ENCODE measurements at places on chromosomes 6 and 20.

- no peak for DNase-seq
These were observed 42.3 kb downstream of the UNC5CL start for GRCh38 chr6:40996591-40997233.

GRCh38 chr6:39388606-39389483, 66.3 kb upstream of the KCNK16 start:
- no peak for DNase-seq

GRCh38 chr6:137767911-137768690, 99.0 kb upstream of the TNFAIP3 start:
- no peak for DNase-seq

DNA sequence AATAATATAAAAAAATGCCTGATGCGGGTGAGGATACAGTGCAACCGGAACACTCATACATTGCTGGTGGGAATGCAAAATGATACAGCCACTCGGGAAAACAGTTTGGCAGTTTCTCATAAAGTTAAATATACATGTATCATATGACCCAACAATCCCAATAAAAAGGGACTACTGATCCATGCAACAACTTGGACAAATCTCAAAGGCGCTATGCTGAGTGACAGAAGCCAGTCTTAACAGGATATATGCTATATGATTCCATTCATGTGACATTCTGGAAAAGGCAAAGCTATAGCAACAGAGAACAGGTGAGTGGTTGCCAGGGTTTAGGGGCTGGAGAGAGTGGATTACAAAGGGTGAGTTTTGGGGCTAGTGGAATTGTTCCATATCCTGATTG, 170.2 kb upstream of the MLN start:
- DNase-seq, result no peak

DNA sequence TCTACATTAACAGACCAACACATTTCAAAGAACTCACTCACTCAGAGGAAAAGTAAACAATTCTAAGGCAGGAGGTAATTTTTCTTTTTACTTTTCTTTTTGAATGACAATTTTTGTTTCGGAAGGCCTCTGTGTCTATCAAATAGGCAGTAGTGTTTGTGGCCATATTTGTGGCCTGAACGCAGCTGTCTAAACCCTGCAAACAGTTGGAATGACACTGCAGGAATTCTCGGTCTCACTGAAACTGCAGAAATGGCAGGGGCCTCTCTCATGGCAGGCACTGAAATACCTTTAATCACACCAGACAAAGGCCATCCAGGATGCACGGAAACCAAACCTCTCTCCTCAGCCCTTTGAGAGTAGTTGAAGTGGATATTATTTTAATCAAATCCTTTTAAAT, 30.4 kb downstream of the FYN start:
- DNase-seq, result no peak

- DNase-seq, result no peak
These were observed 43.3 kb downstream of the TP53INP2 start for GRCh38 chr20:34747479-34747878.

- DNase-seq, result peak; percentile 30
These were observed 142.8 kb downstream of the DLL1 start for GRCh38 chr6:170147832-170148708.

DNA sequence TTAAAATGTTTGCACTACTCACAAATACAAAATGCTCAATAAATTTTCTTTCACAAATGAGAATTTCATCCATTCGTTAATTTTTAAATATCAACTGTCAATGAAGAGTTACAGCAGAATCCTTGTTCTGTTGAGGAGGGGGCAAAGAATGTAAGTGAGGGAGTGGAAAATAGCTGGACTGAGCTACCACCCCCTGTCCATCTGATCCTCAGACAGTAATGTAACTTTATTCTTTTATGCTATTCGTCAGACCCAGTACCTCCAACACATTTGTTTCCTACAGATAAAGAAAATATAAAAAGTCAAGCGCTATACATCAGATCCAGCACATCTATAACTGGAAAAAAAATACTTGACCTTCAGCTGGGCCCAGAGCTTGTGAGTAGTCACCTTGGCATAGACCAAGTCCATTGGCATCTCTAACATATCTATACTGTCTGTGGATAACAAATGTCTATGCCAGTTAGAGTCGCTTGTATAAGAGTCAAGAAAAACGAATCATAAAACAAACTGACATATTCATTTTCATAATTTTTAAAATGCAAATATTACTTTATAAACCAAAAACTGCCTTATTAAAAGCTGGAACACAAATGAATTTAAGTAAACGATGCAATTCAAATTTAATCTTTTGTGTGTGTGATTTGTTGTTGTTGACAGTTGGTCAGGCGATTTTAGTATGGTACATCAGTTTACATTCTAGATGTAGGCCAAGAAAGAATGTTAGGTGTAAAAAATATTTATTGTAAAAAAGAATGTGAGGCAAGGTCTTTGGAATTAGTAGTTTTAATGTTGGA, 57.2 kb upstream of the HFE start:
- no peak for DNase-seq

DNA sequence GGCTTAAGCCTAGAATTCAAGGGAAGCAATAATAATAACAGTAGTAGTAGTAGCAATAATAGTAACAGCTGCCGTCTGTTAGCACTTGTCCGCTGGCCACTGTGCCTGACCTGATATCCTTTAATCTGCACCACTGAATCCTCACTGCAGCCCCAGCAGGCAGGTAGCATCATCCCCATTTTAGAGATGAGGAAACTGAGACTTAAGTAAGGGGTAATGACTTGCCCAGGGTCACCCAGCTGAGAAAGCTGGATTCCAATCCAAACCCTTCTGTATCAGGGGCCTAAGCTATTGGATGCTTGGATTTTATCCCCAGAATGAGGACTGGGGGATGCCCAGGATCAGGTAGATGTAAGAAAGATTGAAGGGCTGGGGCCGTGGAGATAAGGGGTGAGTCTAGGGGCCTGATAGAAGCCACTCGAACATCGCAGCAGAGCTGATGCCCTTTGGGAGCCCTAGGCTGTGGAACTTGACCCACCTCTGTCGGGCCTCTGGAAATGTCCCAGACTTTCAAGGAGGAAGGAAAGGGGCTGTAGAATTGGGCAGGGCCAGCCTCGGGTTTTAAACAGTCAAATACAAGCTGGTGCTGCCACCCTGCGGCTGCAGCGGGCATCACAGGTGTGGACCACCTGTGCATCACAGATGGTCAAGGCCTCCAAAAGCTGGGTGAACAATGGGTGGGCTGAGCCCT, 102.1 kb upstream of the MYL9 start:
- peak; percentile 62 for DNase-seq

- no peak for DNase-seq
These were observed 1.3 kb upstream of the OCSTAMP start for GRCh38 chr20:46551522-46552381.

GRCh38 chr6:108157234-108157980, 8.4 kb upstream of the NR2E1 start:
- no peak for DNase-seq

DNA sequence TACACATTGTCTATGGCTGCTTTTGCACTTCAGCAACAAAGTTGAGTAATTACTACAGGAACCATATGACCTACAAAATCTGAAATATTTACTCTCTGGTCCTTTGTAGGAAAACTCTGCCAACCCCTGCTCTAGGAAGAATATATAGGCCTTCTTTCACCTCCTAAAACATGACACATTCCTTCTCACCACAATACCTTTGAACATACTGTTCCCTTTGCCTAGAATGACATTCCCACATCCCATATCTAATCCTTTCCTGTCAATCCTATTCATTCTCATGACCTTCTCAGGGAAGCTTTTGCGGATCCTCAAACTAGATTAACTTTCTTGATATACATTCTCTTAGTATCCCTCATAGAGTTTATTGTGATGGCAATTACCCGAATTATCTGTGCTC, 18.0 kb upstream of the NCOA6 start:
- DNase-seq, result no peak

GRCh38 chr6:155306958-155307357, 7.3 kb downstream of the TFB1M start:
- no peak for DNase-seq

GRCh38 chr20:35700625-35701148, 1.5 kb downstream of the ROMO1 start:
- DNase-seq, result no peak

- DNase-seq, result no peak
These were observed 704 bp downstream of the TOP1 start for GRCh38 chr20:41029150-41029901.

All from activated CD4-positive, alpha-beta T cell treated with anti-CD3 and anti-CD28 coated beads for 24 hours (primary cell).